ENCODE measurements at places on chromosomes 16 and 17.

DNA sequence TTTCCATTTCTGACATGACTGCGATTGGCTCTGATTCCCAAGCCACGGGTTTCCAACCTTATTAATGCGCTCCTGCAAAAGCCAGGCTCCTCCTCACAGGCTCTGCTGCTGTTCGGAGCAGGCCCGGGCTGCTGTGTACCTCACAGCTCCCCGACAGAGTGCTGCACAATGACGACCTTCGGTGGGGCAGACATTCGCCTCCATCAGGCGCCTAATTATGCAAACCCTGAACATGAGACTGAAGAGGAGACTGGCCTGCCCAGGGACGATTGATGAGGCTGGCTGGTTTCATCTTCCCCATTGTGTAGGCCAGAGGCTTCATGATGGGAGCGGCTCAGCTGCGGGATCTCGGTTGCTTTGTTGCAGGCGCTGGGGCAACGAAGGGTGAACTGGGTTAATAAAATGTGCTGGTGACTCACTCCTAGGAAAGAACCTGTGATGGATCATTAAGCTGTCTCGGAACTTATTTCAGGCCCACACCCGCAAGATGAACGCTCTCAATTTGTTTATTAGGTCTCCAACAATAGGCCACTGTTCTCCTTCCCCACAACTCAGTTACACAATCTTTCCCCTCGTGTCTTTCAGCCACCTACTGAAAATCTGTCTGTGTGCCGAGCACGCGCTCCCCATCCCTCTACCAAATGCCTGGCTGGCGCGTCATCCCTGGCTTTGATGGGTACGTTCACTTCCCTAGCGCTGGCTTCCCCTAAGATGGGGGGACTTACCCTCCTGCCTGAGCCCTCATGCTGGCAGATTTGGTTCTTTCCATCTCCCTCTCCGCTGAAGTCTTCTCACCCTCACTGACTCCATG is 27.2 kb upstream of the TOB1 start:
- DNase-seq, result no peak

- DNase-seq, result no peak
Observed at GRCh38 chr17:67027031-67027628, 17.2 kb upstream of the CACNG1 start.

DNA sequence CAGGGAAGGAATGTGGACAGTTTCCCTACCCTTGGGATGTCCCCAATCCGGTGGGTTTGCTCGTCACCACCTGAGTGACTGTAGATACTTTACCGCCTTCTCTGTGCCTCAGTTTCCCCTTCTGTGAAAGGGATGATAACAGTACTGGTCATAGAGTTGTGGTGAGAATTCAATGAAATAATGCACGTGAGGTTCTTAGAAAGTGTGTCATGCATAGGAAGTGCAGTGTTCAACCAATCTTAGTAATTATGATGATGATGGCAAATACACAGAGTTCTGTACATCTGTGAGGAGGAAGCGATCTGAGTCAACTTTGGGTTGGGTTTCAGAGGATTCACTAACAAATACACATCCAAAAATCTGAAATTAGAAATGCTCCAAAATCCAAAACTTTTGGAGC is 114.6 kb upstream of the HS3ST2 start:
- no peak for DNase-seq

- DNase-seq, result no peak
Observed at GRCh38 chr16:78091419-78091818, 8.0 kb upstream of the WWOX start.

GRCh38 chr17:61733021-61733420 is 130.3 kb downstream of the BRIP1 start:
- no peak for DNase-seq

GRCh38 chr16:57590654-57591085 is 37.8 kb upstream of the ADGRG1 start:
- DNase-seq, result no peak

- DNase-seq, result no peak
Observed at GRCh38 chr16:84511831-84512230, 7.4 kb upstream of the MEAK7 start.

DNA sequence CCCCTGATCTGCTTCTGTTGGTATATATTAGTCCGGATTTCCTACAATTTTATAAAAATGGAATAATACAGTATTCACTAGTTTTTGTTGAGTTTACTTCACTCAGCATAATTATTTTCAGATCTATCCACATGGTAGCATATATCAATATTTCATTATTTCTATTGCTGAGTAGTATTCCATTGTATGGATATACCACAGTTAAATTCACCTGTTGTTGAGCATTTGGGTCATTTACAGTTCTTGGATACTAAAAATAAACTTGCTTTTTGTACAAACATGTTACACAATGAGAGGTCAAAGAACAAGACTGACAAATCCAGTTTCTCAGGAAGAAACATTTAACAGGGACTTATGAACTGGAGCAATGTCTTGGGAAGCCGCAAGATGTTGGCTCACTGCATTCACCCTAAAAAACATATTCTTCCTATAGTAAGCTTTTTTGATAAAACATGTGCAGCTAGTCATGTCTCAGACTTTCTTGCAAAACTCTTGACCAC is 126.9 kb upstream of the HS3ST2 start:
- DNase-seq, result no peak

- no peak for DNase-seq
Observed at GRCh38 chr17:17605729-17606088, 14.2 kb upstream of the PEMT start.

Data from HEK293T (cell line).